ENCODE measurements at places on chromosomes 4 and X. TPM values are rescaled to one million over a fixed set of nuclear protein-coding genes. Genes with fewer than 3 reads are reported as not detected.

PABPC4L gene
- 0.13 TPM for total RNA-seq

SMR3B gene
- total RNA-seq = not detected

TSPYL2 gene
- 9.8 TPM for total RNA-seq

SSX2 gene
- total RNA-seq = 0.14 TPM

OCRL gene
- total RNA-seq = 16.3 TPM

MND1 gene
- total RNA-seq = 2.9 TPM

FHL1 gene
- 96.7 TPM for total RNA-seq

CFAP47 gene
- not detected for total RNA-seq
